ENCODE measurements at places on chromosomes 6 and 20. TPM values are rescaled to one million over a fixed set of nuclear protein-coding genes. Genes with fewer than 3 reads are reported as not detected.

MDFI gene
- total RNA-seq, result 8.9 TPM

KIZ gene
- 11.4 TPM for total RNA-seq

C6orf52 gene
- not detected for total RNA-seq

DNA sequence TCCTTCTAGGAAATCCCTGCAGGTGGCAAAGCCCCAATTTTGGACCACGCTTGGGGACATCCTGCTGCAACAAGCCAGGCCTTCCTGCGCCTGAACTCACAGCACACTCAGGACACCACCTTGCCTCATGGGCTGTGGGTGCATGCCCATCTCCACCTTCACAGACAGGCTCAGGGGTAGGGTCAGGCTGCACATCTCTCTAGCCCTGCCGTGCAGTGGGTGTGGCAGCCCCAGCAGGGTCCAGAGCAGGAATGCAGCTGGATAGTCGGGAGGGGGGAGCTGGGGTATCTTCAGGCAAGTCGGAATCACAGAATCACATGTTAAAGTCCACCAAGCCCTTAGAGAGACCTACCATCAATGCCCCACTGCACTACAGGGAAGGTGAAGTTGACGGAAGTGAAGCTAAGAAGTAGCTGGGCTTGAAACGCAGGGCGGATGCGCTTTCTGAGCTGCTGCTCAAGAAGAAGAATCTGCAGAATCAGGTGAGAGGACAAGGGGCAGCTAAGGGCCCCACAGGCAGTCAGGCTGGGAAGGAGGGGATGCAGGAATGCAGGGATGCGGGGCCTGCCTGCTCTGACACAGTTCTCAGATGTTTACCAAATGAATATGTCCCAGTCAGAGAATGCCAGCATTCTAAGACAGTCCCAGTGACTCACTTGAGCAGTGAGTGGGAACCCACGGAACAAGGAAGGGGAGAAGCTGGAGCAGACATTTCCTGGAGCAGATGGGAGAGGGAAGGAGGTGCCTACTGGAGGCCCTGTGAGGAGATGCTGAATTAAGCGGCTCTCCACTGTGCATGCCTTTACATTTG lies 11.3 kb downstream of the SERPINB6 start:
- H3K4me3 ChIP-seq, result no peak overlapping the region
- H3K36me3 ChIP-seq, result peaks cover 2% of the 10 kb centered on the region
- H3K27me3 ChIP-seq, result no peaks in the 10 kb centered on the region
- H3K4me1 ChIP-seq, result peaks cover 65% of the 10 kb centered on the region
- DNase-seq, result no peak

GRCh38 chr6:130577178-130577919 lies 211.5 kb downstream of the TMEM200A start:
- no peaks in the 10 kb centered on the region for H3K4me1 ChIP-seq
- no peaks in the 10 kb centered on the region for H3K27me3 ChIP-seq
- no peak overlapping the region for H3K4me3 ChIP-seq
- H3K36me3 ChIP-seq, result no peaks in the 10 kb centered on the region

DNA sequence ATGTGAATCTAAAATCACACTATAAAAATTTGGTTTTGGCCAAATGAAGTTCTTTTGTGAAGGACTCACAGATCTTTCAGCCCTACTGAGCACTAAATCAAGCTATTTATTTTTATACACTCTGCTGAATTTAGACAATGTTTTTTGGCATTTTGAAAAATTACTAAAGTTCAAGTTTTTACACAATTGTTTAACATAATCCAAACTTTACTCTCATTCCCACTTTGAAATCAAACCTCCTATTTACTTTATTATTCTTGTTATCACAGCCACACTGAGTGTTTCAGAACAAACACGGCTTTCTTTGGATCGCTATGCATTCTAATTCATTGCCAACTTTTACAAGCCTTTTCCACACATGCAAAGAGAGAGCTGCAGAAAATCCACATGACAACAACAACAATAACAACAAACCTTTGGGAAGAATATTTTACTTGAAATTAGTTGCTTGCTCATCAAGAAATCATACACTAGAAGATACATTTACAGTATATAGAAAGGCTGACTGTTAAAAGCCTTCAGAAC lies 49.1 kb upstream of the TMEM30A start:
- no peaks in the 10 kb centered on the region for H3K36me3 ChIP-seq
- peaks cover 3% of the 10 kb centered on the region for H3K4me1 ChIP-seq
- no peak for DNase-seq
- H3K27me3 ChIP-seq, result no peaks in the 10 kb centered on the region

DNA sequence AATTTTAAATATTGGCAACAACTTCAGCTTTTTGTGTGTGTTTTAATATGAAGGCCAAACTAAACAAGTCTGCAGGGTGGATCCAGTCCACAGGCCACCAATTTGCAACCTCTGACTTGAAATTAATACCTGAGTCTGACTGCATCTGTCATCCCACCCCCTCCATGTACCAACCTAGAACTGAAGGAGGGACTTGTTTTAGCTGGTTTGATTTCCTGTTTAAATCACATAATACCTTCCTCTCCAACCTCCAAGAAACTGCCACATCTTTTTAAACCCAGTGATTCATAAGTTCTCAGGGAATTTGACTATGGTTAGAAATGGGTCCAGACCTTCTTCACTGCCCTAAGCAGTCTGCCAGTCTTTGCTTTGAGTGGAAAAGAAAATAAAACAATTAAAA lies 21.6 kb downstream of the RNF8 start:
- no peak for DNase-seq
- H3K27ac ChIP-seq, result no peak overlapping the region
- H3K27me3 ChIP-seq, result no peaks in the 10 kb centered on the region
- H3K36me3 ChIP-seq, result no peaks in the 10 kb centered on the region
